ENCODE measurements at places on chromosomes 5 and 9.

DNA sequence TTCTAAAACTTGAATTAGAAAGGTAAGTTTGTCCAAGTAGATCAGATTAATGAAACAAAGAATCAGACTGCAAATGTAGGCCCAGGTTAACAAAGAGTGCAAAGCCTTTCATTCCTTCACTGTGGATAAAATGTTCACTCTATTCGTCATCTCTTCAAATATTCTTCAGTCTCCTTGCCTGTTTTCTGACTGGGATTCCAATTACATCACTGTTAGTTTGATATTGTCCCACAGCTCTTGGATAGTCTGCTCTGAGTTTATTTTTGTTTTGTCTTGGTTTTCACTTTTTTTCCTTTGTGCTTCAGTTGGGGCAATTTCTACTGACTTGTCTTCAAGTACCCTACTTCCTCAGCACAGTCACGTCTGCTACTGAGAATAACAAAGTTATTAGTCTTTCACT lies 38.5 kb upstream of the GZMA start:
- no peak for DNase-seq

DNA sequence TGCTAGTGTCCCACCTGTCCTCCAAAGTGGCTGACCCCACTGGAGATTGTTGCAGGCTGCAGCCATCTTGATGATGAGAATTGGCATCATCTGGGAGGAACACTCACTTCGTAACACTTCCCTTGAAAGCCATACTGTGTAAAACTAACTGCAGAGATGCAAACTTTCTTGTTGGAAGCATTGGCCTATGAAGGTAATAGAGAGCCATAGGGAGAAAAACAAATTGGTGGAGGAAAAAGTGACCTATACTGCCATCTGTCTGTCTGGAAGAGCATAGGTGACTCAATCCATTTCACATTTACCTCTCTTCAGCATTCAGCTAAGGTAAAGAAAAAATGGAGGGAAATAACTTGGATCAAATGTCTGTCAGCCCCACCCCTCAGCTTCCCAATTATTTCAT lies 473.4 kb downstream of the NTRK2 start:
- DNase-seq, result no peak

DNA sequence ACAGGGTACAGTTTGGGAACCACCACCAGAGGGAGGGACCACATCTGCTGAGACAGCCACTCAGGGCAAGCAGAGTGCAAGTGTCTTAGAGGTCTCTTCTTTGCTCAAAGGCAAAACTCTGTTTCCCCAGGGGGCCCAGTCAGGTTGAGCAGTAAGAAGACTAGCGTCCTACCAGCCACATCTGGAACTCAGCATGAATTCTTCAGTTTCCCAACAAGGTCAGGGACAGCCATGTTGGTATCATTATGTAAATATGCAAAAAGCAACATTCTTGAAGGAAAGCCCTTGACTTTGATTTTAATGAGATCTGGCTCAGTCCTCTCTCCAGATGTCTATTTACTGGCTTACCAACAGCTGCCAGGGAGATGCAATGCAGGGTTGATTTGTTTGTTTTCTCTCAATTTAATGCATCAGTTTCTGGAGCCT lies 46.7 kb downstream of the TGFBI start:
- DNase-seq, result no peak

DNA sequence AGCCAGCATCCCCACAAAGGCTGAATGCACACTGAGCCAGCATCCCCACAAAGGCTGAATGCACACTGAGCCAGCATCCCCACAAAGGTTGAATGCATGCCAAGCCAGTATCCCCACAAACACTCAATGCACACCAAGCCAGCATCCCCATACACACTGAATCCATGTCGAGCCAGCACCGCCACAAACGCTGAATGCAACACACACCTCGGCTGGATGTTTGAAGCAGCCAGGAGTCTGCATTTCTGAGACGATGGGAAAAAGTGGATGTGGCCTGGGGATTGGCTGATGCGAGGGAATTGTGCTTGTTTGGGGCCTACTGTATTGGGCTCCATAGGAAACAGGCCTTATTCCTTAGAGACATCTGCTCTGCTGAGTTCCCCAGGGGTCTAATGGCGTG lies 30.9 kb upstream of the CEP72 start:
- DNase-seq, result no peak

DNA sequence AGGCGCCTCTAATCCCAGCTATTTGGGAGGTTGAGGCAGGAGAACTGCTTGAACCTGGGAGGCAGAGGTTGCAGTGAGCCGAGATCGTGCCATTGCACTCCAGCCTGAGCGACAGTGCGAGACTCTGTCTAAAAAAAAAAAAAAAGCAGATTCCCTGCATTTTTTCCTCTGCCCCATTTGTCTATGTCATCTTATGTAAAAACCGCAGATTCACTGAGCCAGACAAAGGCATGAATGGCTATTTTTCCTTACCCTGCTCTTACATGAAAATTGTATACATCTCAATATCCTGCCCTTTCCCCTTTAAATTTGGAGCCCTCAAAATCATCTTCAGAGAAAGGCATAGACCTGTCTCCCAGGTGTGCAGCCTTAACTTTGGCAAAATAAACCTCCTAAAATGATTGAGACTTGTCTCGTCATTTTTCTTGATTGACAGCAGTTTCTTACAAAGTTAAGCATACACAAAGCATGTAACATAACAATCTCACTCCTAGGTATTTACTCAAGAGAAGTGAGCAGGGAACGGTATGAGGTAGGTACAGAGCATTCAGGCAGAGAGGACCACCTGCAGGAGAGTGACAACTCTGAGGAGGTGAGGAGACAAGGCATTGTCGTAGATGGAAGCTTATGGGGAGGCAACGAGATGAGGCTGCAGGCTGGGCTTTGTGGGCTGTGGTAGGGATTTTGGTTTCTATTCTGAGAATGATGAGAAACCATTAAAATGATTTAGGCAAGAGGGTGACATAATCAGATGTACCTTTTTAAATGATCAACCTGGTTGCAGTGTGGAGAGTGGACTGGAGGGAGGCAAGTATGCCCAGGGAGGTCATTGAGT lies 65.7 kb upstream of the IL6ST start:
- peak; percentile 21 for DNase-seq

DNA sequence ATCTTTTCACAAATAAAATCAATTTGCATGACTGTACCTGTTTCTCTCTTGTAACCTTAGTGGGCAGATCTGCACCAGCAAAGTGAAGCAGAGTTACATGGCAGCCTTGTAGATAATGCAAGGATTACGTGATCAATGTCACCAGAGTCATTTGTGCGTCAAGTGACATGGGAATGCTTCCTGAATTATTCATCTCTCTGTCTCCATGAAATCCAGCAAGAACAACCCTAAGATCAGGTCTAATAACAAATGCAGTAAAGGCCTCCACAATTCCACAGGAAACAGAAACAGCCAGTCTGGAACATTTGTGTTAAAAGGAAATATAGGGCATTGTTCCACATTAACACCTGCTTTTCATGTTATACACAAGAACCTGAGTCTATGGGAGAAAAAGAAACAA lies 7.8 kb downstream of the GZMA start:
- DNase-seq, result no peak

- no peak for DNase-seq
Measured at GRCh38 chr9:36153746-36154145, 15.4 kb upstream of the CCIN start.

GRCh38 chr9:36956908-36957307 lies 77.2 kb downstream of the PAX5 start:
- no peak for DNase-seq

GRCh38 chr5:17184588-17184987 lies 32.8 kb upstream of the BASP1 start:
- DNase-seq, result no peak

DNA sequence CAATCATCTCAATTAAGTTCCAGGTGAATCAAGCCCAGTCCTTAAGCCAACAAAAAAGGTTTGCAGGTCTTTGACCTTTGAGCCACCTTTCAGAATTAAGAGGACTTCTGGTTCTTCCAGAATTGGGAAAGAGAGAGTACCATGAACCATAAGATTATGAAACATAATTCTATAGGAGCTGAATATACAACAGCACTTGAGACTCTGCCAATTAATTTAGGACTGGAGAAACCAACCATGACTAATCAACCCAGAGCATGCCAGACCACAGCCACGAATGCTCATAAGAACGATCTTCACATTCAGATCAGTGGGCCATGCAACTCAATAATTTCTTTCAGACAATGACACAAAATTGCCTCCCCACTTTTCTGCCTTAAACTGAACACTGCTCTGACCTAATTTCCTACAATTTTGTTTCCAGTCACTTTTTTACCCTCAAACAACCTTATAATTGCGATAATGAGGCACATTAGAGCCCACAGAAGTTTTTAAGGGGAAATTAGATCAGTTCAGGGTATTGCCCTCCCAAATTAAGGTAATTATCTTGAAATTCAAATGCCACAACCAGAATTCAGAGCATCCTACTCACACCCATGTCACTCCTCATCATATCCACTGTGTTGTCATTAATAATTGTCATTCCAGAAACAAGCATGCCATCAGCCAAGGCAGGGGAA lies 213.4 kb downstream of the ATPSCKMT start:
- no peak for DNase-seq

- peak; percentile 79 for DNase-seq
Measured at GRCh38 chr5:159331093-159331973, 1.0 kb upstream of the IL12B start.

- DNase-seq, result no peak
Measured at GRCh38 chr5:129977810-129978209, 73.5 kb downstream of the CHSY3 start.

GRCh38 chr9:95511952-95512708 lies 4.6 kb downstream of the PTCH1 start:
- DNase-seq, result no peak

DNA sequence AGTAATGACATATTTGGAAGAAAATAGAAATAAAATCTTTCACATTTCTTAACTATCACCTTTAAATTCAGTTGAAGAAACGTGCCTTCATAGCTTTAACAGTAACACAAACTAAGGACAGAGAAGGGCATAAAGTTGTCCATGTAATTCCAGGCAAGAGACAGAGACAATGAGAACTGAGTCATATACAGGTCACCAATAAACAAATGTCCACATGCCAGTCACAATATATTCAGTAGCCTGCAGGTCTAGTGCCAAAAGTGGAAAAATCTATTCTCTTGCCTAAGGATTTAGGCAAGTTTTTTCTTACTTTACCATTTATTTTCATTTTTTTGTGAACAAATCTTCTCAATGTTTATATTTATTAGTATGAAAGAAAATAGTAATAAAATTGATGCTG lies 1711.5 kb upstream of the NUDT12 start:
- no peak for DNase-seq

DNA sequence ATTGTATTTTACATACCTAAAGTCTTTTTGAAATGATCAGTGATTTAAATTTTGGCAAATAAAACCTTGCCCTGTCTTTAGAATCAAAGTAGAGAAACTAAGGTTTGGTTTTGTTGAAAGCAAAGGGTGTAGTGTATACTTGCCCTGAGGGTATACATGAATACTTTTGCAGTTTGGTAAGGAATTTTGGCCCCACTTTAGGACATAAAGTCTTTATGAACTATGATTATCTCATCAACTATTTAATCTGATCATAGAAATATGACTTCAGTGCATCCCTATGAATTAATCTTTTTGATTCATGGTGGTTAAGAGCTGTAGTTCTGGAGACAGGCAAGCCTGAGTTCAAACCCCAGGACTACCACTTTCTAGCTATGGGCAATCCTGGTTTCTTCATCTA lies 17.7 kb downstream of the RAD1 start:
- no peak for DNase-seq

- no peak for DNase-seq
Measured at GRCh38 chr5:31934156-31934555, 240.0 kb downstream of the GOLPH3 start.

GRCh38 chr9:93061260-93061751 lies 2.8 kb downstream of the SUSD3 start:
- no peak for DNase-seq

DNA sequence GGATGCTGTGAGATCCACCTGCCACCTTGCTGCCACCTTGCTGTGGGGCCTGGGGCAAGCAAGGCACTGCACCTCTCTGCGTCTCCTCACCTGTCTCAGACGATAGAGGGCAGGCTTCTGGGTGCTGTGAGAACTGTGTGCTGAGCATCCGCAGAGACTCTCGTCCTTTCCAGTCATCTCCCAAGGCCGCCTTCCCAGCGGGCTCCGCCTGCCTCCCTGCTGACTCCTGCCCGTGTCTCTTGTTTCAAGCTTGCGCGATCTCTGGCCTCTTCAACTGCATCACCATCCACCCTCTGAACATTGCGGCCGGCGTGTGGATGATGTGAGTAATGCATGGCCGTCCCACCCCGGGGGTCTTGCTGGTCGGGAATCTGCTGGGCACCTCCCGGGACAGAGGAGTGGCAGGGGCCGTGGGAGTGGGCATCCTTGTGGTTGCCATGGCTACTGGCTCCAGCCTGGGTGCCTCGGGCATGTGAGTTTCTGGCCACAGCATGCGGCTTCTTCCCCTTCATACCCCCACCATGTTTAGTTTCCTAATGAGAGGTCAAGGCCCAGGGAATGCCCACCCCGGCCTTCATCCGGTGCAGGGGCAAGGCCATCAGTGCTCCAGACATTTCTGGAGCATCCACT lies 3.6 kb downstream of the CACFD1 start:
- DNase-seq, result no peak

DNA sequence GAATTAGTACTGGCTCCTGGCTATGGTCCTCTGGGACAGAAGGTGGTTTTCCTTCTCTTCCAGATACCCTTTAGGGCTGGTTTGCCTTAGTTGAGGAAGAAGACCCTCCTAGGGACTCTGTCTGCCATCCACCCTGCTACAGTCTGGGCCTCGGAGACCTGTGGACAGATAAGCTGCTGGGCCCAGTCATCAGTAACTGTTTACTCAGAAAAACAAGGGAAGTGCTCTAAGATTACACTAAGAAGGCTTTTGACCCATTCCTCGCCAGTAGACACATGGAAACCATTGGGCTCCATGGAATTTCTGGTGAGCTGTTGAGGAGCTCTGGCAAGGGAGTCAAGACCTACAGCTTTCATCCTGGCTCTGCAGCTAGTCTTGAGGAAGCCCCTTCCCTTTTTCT lies 31.2 kb downstream of the LARP1 start:
- DNase-seq, result no peak

GRCh38 chr5:59543821-59544442 lies 349.6 kb downstream of the PDE4D start:
- no peak for DNase-seq

GRCh38 chr9:27600256-27600655 lies 27.0 kb upstream of the C9orf72 start:
- DNase-seq, result no peak

GRCh38 chr5:161847447-161847846 lies 473 bp upstream of the GABRA1 start:
- DNase-seq, result no peak

DNA sequence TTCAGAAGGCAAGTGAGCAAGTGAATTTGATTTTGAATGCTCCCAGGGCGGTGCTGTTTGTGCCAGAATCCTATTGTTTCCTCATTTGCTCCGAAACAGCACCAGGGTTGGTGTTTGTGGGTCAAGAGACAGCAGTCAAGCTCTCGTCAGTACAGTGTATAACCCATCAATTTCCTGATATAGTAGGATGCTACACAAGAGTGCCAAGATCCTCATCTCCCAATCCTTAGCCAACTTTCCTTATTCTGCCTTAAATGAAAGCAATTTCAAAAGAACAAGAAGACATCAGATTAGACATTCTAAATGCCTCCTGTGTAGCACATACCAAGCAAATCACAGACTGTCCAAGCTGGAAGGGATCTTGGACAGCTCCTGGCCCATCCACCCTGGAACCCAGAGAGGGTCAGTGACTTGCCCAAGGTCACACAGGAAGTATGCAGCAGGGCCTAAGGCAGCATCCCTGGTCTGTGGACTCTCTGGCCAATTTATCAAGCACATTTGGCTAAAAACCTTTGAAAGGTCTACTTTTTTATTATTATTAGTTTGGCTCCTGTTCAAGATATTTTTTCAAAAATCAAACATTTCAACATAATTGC lies 4.5 kb downstream of the WHRN start:
- no peak for DNase-seq

Data from stimulated activated CD4-positive, alpha-beta T cell treated with anti-CD3 and anti-CD28 coated beads, Interleukin-4, amount 100 ng/mL, for 1 hour (primary cell).